ENCODE measurements at places on chromosomes 11 and 22.

DNA sequence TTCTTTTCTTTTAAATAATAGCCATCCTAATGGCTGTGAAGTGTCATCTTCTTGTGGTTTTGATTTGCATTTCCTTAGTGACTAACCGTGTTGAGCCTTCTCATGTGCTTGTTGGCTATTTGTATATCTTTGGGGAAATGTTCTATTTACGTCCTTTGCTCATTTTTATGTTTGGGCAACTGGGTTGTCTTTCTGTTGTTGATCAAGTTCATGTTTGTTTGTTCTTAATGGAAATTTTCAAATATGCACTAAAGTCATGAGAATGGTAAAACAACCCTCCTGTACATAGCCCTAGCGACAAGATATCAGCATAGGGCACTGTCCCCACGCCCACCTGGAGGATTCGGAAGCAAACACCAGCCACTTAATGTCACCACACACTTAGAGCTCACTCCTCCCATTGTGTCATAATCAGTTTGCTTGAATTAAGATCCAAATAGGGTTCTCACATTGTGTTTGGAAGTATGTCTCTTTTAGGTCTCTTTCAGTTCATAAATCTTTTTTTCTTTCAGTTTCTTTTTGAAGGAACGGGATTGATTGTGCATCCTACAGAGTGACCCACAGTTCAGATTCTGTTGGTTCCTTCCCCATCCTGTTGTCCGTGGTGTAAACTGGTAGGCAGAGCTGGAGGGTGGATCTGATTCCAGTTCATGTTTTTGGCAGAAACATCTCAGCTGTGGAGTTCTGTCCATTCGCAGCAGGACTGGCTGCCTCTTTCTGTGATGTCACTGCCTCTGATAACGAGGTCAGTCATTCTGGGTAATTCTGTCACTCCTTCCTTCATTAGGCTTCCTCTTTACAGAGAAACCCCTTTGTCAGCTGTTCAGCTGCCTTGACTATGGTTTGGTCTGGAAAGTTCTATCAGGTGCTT is 26.4 kb upstream of the ADORA2A start:
- no peak for DNase-seq

- DNase-seq: no peak
Observed at GRCh38 chr11:69173925-69174581, 18.3 kb downstream of the SMIM38 start.

GRCh38 chr11:96335388-96335787 is 7.6 kb downstream of the MAML2 start:
- no peak for DNase-seq

DNA sequence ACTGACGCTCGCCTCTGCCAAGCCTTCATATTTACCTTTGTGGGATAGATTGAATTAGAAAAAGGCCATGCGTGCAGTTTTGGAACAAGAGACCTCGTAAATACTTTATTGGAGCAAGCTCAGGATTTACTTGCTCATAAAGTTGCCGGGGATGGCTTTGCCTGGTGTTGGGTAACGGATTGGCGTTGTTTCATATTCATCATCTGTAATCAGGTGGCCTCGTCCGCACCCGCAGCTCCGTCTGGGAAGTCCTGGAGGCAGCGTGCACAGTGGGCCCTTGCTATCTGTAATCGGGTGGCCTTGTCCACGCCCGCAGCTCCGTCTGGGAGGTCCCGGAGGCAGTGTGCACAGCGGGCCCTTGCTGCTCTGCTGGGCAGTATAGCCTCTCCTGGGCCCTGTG is 1209.3 kb downstream of the BRD1 start:
- DNase-seq: no peak

DNA sequence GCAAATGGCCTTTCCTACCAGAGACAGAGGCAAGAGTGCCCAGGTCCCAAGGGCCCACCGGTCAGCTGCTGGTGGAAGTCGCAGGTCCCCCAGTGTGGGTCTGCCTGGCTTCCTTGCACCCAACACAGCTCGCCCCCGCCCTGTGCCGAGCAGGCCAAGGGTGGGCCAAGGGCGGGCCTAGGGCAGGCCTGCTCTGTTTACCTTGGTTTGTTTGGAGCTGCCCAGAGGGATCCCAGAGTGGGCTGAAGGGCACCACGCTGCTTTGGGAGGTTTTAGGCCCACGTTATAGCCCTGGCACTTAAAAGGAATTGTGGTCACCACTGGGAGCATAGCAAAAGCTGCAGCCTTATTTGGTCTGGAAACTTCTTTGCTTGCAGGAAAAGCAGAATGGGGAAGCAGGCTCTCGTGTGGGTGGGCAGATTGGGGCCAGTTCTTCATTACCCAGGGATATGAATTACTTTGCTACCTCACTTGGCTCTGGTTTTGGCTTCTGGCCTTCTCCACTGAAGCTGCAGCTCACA is 38.0 kb downstream of the MRGPRD start:
- DNase-seq: no peak

DNA sequence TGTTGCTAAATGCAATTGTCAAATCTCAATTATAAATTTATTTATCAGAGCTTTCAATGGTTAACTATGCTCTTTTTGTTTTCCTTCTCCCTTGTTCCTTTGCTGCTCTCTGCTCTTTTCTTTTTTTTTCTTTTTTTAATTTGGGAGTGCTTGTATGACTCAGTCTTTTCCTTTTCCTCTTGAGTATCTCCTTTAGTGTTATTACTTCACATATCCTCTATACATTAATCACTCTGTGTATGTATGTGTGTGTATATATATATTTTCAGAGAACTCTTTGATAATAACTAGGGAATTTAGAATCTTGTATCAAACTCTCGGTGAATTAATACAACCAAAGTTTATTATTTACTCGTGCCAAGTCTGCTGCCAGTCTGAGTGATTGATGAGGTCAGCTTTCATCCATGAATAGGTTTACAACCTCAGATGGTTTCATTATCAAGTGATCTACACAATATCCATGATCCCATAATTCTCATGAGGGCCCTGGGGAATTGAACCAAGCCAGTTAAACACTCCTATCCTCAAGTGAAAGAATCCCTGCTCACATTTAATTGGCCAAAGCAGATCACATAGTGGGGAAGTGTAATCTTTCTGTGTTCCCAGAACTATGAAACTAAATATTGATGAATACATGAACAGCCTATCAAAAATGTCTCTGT is 743.4 kb upstream of the CNTN5 start:
- DNase-seq: no peak

DNA sequence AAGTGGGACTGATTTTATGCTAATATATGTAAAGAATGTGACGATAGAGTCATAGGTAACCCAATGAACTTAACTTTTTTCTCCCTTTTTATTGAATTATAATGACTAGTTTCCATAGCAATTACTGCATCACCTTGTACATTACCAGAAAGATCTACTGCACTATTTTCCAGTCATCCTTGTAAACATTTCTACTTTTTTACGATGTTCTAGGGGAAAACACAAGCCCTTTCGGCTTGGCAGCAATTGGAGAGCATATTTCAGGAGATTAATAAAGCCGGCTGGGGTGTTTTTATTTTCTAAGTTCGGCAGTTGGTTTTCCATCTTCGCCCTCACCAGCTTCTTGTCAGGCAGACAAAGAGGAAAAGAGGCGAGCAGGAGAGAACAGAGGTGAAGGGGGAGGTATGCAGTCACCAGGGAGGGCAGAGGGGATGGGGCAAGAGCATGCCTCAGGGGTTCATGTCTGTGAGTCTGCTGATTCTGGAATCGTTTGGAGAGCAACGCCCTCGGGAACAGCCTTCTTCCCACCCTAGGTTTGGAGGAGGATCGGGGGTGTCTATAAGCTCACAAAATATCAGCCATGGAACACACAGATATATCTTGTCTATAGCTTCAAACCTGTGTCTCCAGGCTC is 476.4 kb downstream of the MIAT start:
- no peak for DNase-seq

DNA sequence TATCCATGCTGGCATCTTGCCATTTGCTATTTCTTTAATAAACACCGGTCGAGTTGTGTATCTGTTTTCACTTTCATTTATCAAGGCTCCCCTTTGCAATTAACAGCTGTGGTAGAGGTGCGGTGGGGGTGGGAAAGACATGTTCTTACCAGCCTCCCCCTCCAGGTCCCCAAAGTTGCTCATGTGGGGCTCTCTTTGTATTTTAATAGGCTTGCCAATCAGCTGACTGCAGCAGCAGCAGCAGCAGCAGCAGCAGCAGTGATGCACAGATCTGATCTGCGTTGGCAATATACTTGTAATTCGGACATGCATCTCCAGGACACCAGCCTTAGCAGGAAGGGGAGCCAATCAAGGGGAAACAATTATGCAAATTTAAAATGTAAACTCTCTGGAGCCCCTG is 40.3 kb upstream of the E2F8 start:
- DNase-seq: peak; percentile 11

DNA sequence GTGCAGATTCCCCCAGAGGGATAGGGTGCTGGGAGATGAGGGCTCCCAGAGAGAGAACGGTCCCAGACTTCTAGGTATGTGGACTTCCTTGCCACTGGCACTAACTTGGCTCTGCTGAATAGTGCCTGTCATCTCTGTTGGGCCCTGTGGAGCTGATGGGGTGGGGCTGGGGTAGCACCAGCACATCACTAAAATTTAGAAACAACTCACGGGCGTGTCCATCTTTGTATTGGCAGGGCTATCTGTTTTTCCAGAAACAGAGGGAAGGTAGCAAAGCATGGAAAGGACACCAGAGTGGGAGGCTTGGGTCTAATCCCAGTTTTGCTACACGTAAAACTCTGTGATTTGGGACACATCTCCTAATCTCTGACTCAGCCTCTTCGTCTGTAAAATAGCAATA is 25.8 kb downstream of the SWAP70 start:
- DNase-seq: no peak

- DNase-seq: no peak
Observed at GRCh38 chr11:134079317-134079716, 10.4 kb downstream of the JAM3 start.

- no peak for DNase-seq
Observed at GRCh38 chr11:26623076-26623659, 51.1 kb upstream of the MUC15 start.

- DNase-seq: no peak
Observed at GRCh38 chr22:21445437-21446127, 21.6 kb upstream of the TMEM191C start.

GRCh38 chr11:110857892-110858546 is 145.8 kb upstream of the ARHGAP20 start:
- DNase-seq: no peak

- DNase-seq: no peak
Observed at GRCh38 chr22:20580179-20580578, 72.8 kb downstream of the MED15 start.

DNA sequence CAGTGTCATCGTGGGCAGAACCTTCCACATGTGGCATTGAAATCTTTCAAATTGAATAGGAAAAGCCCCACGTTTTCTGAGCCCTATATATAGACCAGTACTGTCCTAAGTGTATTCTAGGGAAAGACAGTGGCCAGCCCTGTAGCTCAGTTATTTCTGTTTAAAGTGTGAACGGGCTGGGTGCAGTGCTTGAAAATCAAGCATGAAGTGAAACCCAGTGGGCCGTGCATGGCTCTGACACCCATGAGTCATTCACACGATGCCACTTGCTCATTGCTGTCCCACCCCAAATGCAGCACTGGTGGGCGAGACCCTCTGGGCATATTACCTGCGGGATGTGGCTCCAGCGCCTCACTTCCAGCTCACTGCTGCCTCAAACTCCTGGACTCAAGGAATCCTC is 29.8 kb upstream of the CCDC188 start:
- no peak for DNase-seq

DNA sequence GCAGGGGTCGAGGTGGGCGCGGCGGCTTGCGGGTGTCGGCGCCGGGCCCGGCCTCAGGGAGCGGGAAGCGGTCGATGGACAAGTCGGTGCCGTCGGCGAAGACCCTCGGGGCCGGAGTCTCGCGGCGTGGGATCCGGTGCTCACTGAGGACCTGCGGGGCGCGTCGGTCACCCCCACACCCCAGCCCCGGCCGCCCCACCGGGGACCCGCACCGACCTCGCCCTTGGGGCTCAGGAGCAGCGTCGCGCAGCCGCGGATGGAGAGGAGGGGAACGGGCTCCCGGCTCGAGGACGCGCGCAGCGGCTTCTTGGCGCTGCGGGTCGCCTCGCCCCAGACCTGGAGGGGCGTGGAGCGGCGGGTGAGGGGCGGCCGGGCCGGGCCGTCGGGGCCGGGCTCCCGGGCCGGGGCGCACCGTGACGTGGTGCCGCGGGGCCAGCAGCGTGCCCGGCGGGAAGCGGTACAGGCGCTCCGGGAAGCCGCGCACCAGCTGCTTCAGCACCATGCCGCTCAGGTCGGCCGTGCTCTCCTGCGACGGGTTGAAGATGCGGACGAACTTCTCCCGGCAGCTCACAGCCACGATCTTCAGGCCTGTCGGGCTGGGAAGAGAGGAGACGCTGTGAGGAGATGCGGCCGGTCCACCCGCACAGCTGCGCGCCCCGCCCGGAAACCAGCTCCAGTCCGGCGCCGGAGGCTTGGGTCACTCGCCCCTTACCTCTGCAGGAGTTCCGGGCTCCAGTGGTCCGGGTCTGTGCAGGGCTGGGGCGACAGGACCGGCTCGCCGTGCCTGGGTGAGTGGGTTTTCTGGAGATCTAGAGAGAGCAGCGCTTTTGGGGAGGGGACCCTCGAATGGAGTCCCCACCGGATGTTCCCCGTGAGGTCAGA is 4.5 kb downstream of the LMNTD2 start:
- no peak for DNase-seq

DNA sequence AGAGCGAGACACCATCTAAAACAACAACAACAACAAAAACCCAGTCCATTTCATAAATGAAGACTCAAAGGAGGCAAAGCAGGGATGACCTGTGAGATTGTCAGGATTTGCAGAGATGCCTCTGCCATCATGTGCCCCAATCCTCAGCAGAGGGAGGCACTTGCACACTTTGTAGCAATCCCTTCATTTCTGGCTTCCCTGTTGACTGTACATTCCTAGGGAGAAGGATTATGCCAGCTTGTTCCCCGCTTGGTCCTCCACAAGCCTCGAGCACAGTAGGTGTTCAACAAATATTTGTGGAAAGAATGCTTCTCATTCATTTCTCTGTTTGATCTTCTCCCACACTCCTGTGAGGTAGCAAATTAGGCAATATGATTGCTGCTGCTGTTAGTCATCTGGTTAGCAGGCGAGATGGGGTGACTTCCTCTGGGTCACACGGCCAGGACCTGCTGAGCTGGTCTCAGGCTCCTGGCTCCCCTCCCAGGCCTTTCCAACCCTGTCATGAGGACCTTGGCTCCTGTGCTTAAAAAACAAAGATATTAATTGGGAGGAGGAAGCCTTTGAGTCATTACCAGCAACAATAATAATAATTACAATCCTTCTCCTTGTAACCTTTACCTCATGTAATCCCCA is 34.1 kb downstream of the LIF start:
- DNase-seq: no peak

GRCh38 chr11:68396516-68396915 is 64.0 kb upstream of the PPP6R3 start:
- no peak for DNase-seq

DNA sequence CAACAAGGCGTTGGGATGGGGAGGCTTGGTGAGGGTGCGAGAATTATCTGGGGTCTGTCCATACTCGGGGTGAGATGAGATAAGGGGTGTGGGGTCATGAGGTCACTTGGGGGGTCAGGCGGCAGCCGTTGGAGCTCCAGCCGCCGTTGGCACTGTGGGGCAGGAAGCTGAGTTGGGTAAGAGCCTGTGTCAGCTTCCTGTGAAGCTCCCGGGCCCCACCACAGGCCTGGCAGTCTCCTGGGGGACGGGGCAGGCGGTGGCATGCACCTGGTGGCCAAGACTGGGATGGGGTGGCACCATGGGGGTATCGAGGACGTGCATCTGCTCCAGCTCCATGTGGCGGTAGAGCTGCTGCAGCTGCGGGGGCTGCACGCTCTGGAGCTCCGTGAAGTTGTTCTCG is 7.1 kb upstream of the MYBPC3 start:
- no peak for DNase-seq

GRCh38 chr11:44335052-44335760 is 25.3 kb upstream of the ALX4 start:
- no peak for DNase-seq

GRCh38 chr22:49660321-49660720 is 167.4 kb downstream of the BRD1 start:
- DNase-seq: no peak

Measured in stimulated activated CD8-positive, alpha-beta memory T cell treated with anti-CD3 and anti-CD28 coated beads, Interleukin-7, amount 100 ng/mL, for 4 hours (primary cell).